Thoracic aorta (tissue), 2 donors: ENCODE measurements at places on chromosomes 7 and 10.

DNA sequence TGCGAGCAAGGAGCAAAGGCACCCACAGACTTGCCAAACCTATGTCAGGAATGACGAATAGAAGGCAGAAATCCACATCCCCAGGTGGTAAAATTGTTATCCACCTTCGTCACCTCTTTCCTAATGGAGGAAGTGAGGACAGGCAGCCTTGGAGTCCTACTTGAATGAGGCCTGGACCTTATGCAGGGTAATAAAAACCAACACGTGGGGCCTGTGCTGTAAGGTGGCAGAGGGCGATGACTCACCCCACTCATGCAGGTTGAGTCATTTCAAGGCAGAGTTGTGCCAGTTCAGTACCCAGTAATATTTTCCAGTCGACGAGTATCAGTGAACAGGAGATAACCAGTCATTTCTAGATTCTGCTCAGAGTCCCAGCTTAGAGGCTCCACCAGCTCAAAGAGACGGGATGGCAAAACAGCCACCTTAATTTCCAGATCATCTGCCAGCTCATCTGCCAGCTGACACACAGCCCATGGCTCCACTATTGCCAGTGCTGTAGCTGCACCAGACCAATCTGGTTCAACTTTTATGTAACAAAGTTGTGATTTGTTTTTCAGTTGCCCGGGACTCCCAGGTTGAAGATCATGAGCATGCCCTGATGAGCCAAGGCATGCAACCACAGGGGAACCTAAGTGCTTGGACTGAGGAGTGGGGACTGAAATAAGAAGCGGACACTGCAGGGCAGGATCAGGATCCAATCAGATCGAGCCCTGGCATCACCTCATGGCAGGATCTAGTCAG, 176.2 kb upstream of the ITGB1 start:
- no peak overlapping the region for H3K4me3 ChIP-seq
- no peaks in the 10 kb centered on the region for H3K36me3 ChIP-seq
- peaks cover 13% of the 10 kb centered on the region for H3K4me1 ChIP-seq
- peak; percentile 59 for DNase-seq
- H3K27me3 ChIP-seq: no peaks in the 10 kb centered on the region

DNA sequence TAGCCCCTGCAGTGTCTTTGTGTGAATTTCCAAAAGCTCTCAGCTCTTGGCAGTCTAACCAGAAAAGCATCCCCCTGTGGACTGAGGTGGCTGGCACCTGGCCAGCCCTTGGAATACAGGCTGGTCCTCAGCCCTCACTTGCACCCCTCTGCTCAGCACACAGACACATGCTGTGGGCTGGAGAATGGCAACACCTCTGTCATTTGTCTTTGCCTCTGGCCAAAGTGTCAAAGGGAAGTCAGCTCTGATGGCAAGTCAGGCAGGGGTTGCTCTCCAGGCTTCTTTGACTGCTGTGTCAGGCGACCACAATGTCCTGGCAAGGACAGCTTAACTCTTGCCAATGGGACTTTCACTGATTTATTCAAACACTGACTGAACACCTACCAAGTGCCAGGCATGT, 724.8 kb downstream of the INHBA start:
- no peaks in the 10 kb centered on the region for H3K27me3 ChIP-seq
- no peaks in the 10 kb centered on the region for H3K36me3 ChIP-seq
- H3K4me3 ChIP-seq: no peak overlapping the region
- DNase-seq: no peak
- H3K27ac ChIP-seq: no peak overlapping the region

DNA sequence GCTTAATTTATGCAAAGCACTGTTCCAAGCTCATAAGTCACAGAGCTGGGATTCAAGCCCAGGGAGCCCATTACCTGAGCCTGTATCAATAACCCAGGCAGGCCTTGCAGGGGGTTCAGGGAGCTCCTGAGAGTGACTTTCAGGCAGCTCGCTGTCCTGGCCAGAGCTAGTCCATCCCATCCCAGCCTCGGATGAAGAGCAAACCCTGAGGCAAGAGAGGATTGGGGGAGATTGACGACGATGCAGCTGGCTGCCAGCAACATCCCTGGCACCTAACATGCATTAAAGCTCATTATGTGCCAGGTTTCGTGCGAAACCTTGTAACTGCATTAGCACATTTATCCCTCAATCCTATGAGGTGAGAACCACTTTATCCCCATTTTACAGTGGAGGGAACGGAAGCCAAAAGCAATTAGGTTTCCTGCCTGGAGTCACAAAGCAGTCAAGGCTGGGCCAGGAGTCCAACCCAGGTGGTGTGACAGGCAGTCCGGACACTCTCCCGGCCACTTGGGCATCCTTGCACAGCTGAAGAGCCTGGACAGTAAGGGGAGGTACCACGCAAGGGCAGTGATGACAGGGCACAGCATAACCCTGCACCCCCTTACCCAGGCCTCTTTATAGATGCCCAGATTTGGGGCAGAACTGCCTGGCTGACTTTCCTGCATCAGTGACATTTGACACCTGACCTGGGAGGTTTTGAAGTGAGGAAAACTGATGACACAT, 129.8 kb upstream of the CHST15 start:
- peaks cover 58% of the 10 kb centered on the region for H3K4me1 ChIP-seq
- peak overlapping the region; percentile 66 for H3K27ac ChIP-seq
- H3K36me3 ChIP-seq: no peaks in the 10 kb centered on the region
- H3K4me3 ChIP-seq: no peak overlapping the region
- H3K27me3 ChIP-seq: no peaks in the 10 kb centered on the region

GRCh38 chr10:113427236-113427735, 125.6 kb upstream of the HABP2 start:
- H3K4me1 ChIP-seq: no peaks in the 10 kb centered on the region
- H3K27me3 ChIP-seq: no peaks in the 10 kb centered on the region
- DNase-seq: no peak
- H3K36me3 ChIP-seq: no peaks in the 10 kb centered on the region

DNA sequence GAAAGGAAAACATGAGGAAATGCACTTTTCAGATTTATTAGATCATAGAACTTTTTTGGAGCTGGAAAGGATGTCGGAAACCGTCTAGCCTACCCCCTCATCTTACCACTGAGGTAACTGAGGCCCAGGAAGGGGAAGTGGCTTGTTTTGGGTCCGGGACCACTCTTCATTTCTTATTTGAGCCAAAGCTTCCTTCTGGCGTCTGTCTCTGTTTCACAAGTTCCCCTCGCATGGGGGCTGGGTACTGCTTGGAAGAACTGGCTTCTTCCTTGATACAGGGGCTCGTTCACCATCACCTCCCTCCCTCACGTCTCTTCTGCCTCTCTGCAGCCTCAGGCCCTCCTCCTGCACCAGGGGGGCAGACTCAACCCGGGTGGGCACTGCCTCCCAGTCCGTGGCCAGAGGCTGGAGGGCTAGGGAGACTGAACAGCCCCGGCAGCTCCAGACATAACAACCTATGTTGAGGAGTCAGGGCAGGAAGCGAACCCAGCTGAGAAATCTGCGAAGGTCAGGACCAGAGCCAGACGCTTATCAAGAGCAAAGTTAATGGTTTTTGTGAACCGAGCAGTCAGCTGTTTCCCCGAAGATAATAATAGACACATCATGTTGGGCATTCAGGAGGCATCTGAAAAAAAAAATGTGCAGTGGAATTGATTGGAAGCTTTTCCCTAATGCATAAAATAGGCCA, 12.9 kb downstream of the HTRA1 start:
- no peak for DNase-seq
- no peaks in the 10 kb centered on the region for H3K36me3 ChIP-seq
- H3K27ac ChIP-seq: peak overlapping the region; percentile 88
- H3K27me3 ChIP-seq: no peaks in the 10 kb centered on the region

GRCh38 chr7:47379629-47380324, 202.1 kb downstream of the TNS3 start:
- peak overlapping the region; percentile 65 for H3K27ac ChIP-seq
- H3K27me3 ChIP-seq: no peaks in the 10 kb centered on the region
- peaks cover 11% of the 10 kb centered on the region for H3K4me1 ChIP-seq
- H3K36me3 ChIP-seq: no peaks in the 10 kb centered on the region

DNA sequence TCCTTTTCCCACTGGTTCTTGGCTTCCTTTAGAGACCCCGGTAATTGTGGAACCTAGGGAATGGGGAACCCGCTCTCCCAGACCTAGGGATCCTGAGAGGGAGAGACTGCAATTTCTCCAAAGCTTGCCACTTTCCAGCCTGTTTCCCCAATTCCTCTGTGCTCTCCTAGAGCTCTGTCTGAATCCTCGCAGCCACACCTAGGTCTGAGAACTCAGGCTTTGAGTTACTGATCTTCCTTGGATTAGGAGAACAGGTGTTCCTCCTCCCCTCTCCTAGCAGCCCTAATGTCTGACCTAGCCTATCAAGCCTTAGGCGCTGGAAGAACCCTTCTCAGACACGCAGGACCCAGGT, 20.0 kb downstream of the WNT8B start:
- no peak overlapping the region for H3K27ac ChIP-seq
- H3K4me3 ChIP-seq: peak overlapping the region; percentile 72
- no peaks in the 10 kb centered on the region for H3K27me3 ChIP-seq
- DNase-seq: no peak
- peaks cover 11% of the 10 kb centered on the region for H3K36me3 ChIP-seq

DNA sequence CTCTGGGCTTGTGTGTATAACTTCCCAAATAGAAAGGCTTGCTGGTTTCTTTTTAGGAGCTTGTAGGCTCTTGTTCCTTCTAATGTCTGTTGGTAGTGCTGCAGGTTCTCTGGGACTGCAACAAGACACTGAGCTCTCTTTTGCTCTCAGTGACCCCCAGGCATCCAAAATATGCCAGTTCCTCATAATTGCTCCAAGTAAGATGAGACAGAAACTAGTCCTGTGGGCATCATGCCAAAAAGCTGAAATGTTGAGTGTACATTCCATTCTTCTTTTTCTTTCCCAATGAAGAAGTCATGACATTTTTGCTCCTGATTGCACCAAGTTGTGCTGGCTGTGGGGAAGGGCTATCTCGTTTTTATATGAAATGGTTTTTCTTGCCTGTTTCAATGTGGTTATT, 7.1 kb upstream of the BTBD16 start:
- no peaks in the 10 kb centered on the region for H3K27me3 ChIP-seq
- H3K36me3 ChIP-seq: peaks cover 2% of the 10 kb centered on the region
- H3K4me1 ChIP-seq: no peaks in the 10 kb centered on the region
- no peak for DNase-seq
- H3K4me3 ChIP-seq: no peak overlapping the region
- H3K27ac ChIP-seq: no peak overlapping the region

GRCh38 chr10:116175231-116175630, 97.8 kb downstream of the GFRA1 start:
- DNase-seq: no peak
- no peak overlapping the region for H3K27ac ChIP-seq
- H3K4me3 ChIP-seq: no peak overlapping the region
- H3K4me1 ChIP-seq: no peaks in the 10 kb centered on the region

- no peak overlapping the region for H3K4me3 ChIP-seq
- no peaks in the 10 kb centered on the region for H3K36me3 ChIP-seq
- DNase-seq: no peak
- no peak overlapping the region for H3K27ac ChIP-seq
- no peaks in the 10 kb centered on the region for H3K27me3 ChIP-seq
These were observed 46.3 kb downstream of the LRMDA start for GRCh38 chr10:75477680-75478079.

GRCh38 chr7:112665709-112666108, 124.5 kb downstream of the TMEM168 start:
- H3K4me1 ChIP-seq: no peaks in the 10 kb centered on the region
- no peaks in the 10 kb centered on the region for H3K27me3 ChIP-seq
- H3K36me3 ChIP-seq: no peaks in the 10 kb centered on the region
- no peak overlapping the region for H3K4me3 ChIP-seq
- no peak for DNase-seq

DNA sequence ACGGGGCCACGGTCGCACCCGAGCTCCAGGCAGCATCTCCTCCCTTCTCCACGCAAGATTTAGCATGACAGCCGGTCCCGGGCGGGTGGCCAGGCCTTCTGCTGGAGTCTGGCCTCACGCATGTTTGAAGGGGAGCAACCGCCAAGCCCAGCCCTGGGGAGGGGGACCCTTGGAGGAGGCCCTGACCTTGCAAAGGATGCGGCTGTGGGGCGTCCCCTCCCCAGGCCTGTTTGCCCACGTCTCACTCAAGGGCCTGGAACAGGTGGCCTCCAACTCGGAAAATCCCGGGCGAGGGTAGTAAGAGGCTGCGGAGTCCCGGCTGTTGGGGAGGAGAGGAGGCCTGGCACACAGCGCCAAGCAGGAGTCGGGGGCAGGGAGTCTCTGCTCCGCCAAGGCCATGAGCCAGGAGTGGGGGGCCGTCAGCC, 50.6 kb upstream of the DPYSL4 start:
- H3K36me3 ChIP-seq: no peaks in the 10 kb centered on the region
- DNase-seq: no peak
- no peak overlapping the region for H3K4me3 ChIP-seq

- no peaks in the 10 kb centered on the region for H3K36me3 ChIP-seq
- no peak overlapping the region for H3K27ac ChIP-seq
- no peaks in the 10 kb centered on the region for H3K27me3 ChIP-seq
- no peak for DNase-seq
- H3K4me3 ChIP-seq: no peak overlapping the region
These were observed 199.0 kb downstream of the EBF3 start for GRCh38 chr10:129764901-129765663.

- H3K36me3 ChIP-seq: no peaks in the 10 kb centered on the region
- H3K4me3 ChIP-seq: no peak overlapping the region
- H3K27ac ChIP-seq: no peak overlapping the region
- no peaks in the 10 kb centered on the region for H3K4me1 ChIP-seq
- no peak for DNase-seq
- H3K27me3 ChIP-seq: no peaks in the 10 kb centered on the region
These were observed 322.0 kb downstream of the AGMO start for GRCh38 chr7:15239801-15240200.

DNA sequence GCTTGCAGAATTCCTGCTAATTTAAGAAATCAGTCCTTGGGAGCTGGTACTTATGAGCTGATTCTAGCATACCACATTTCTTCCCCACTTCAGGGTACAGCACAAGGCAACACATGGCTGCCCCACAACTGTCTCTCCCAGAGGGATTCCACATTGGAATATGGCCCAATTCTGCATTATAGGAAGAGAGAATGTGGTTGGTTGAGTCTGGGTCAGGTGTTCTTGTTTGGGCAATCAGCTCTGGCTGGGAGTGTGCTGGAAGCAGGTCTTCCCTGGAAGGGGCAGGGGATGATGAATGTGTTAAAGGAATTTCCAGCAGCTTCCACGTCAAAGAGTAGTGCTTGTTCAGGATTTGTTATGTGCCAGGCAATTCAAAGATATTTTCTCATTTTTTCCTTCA, 95.7 kb downstream of the BUB3 start:
- no peak for DNase-seq
- H3K36me3 ChIP-seq: no peaks in the 10 kb centered on the region
- no peaks in the 10 kb centered on the region for H3K4me1 ChIP-seq

DNA sequence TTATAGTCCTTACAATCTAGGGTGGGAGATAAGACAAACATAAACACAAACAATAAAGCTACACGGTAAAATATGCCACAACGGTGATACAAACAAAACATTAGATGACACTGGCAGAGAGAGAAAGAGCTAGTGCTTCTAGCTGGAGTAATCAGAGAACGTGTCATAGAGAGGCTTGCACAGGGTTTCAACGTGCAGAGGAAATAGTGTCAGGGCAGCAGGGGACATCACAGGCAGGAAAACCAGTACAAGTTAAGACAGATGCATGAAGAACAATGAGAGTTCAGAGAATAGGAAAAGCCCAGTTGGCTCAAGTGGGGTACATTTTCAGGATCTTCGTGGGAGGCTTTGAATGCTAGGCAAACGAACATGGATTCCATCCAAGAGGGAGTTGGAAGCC, 91.4 kb downstream of the ZNF438 start:
- no peak for DNase-seq
- H3K27ac ChIP-seq: no peak overlapping the region
- H3K4me1 ChIP-seq: peaks cover 12% of the 10 kb centered on the region
- peak overlapping the region; percentile 1 for H3K4me3 ChIP-seq
